ENCODE measurements at places on chromosomes 12 and 14. TPM values are rescaled to one million over a fixed set of nuclear protein-coding genes. Genes with fewer than 3 reads are reported as not detected.

KRT86 gene
- total RNA-seq: 5.0 TPM

CIROP gene
- not detected for total RNA-seq

TEX22 gene
- total RNA-seq: 0.17 TPM

RNASE3 gene
- not detected for total RNA-seq

PCBP2 gene
- 411 TPM for total RNA-seq

ADAM21 gene
- total RNA-seq: 0.86 TPM

AGAP2 gene
- 0.20 TPM for total RNA-seq

LAG3 gene
- not detected for total RNA-seq

P2RX2 gene
- not detected for total RNA-seq

ETFBKMT gene
- total RNA-seq: 3.3 TPM

CEP290 gene
- total RNA-seq: 11.0 TPM

RHEBL1 gene
- total RNA-seq: 0.59 TPM

DNAJC22 gene
- 2.1 TPM for total RNA-seq

TTC6 gene
- not detected for total RNA-seq

TAS2R43 gene
- total RNA-seq: not detected

KLRC4 gene
- not detected for total RNA-seq

ZDHHC22 gene
- total RNA-seq: not detected

CBLN3 gene
- 4.2 TPM for total RNA-seq

STYK1 gene
- total RNA-seq: 0.53 TPM

ORAI1 gene
- 14.1 TPM for total RNA-seq

REP15 gene
- 2.4 TPM for total RNA-seq

TRHDE gene
- 1.6 TPM for total RNA-seq

SLC25A47 gene
- 0.07 TPM for total RNA-seq

SERPINA1 gene
- total RNA-seq: not detected

TAS2R9 gene
- total RNA-seq: not detected

CMTM5 gene
- total RNA-seq: 0.65 TPM

GLS2 gene
- total RNA-seq: 0.13 TPM

WSCD2 gene
- not detected for total RNA-seq

MYF5 gene
- total RNA-seq: not detected

CACNB3 gene
- total RNA-seq: 19.5 TPM

MUCL1 gene
- total RNA-seq: not detected

NUMB gene
- 32.2 TPM for total RNA-seq

KRT80 gene
- total RNA-seq: 0.65 TPM

COCH gene
- 0.46 TPM for total RNA-seq

VRTN gene
- not detected for total RNA-seq
